WTC11 (cell line): ENCODE measurements at places on chromosomes 13 and 19.
A peak's percentile ranks its signal among the peaks of the same experiment; 100 is the strongest.

DNA sequence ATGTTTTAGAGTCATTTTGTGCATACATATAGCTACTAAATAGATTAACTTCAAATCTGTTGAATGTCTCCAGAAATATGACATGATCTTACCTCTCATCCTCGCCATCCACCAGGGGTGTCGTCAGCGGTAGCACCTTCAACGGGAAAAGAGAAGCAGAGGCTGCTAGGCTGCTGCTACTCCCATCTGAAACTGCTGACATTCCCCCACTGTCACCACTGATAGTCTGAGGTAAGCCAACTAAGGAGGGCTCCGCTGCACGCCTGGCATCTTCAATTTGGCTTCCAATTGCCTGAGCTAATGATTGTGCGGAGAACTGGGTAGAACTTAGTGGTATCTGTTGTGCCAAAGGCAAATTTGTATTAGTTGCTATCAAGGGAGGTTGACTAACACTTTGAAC lies 3.1 kb downstream of the TSC22D1 start:
- no peak for DNase-seq

DNA sequence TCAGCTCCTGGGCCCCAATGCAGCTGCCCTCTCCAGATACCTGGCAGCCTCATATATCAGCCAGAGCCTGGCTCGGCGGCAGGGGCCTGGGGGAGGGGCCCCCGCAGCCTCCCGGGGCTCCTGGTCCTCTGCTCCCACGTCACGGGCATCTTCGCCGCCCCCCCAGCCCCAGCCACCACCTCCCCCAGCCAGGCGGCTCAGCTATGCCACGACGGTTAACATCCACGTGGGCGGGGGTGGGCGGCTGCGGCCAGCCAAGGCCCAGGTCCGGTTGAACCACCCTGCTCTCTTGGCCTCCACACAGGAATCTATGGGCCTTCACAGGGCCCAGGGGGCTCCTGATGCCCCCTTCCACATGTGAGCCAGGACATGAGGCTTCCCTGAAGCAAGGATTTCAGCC lies 10.8 kb downstream of the RPS16 start:
- no peak for DNase-seq

DNA sequence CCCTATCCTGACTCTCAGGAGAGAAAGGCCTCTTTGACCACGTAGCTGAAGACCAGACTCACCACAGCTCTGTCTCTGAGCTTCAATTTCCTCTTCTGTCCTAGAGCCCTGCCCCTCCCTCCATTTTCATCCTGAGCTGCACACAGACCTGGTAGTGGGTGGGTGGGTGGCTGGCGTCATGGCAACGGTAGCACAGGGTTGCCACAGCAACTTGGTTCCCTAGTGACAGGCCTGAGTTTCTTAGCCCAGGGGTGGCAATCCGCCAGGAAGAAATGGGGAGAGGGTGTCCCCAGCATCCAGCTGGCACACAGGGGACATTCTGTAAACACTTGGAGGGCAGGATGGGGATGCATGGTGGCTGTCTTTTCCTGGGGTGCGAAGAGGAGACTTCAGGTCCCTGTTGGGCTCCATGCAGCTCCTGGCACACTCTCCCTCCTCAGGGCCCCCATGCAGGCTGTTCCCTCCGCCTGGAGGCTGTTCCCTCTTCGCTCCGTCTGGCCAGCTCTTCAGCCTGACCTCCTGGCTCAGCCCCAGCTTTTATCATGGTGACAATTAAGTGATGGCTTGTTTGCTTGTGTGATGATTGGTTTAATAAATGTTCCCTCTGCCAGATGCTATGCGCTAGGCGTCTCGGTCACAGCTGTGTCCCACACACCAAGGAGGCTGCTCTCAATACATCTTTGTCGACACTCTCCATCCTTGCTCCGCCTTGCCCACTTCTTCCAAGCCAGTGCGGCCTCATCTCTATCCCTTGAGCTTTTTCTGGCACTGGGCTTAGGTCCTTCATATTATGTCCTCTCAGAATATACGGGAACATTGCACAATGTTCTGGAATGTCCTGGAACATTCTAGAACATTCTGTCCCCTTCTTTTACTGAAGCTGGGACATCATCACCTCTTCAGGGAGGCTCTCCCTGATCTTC lies 7.4 kb upstream of the KLHL26 start:
- DNase-seq, result no peak

DNA sequence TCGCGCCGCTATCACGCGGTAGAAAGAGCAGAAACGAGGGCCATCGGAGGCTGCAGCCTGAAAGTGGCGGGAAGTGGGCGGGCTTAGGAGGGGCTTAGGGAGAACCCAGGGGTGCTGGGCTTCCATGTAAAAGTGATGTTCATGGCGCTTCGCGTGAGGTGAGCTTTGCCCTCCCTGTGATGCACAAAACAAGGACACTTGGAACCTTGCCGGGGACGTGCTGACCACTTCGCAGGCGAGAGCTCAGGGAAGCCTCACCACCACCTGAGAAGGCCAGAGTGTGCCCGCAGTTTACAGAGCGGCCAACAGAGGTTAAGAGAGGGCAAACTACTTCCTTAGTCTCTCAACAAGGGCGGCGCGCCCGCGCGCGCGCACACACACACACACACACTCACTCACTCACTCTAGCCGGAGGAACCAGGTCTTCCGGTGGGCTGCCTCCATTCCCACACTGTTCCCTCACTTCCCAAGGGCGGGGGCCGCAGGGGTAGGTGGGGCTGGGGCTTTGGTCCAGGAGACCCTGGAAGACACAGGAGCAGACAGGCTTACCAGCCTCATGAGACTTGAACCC lies 651 bp downstream of the GAPDHS start:
- DNase-seq, result peak; percentile 65

DNA sequence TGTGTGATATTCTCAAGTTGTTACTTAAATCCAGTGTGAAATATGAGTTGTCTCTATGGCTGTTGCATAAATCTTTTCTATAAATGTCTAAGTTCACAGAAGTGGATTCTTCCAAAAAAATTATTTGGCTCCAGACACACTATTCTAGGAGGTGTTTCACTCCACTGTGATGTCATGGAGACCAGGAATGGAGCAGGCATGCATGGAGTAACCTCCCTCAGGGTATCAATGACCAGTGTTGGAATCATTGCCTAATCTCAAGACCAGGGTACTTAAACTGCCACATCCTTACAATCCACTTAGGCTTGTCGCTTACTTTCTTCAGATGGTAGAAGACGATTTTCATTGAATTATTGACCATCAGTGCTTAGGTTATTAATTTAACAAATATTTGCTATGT lies 55.4 kb downstream of the LRRC63 start:
- no peak for DNase-seq

- DNase-seq, result no peak
These were observed 87.1 kb downstream of the ZNF486 start for GRCh38 chr19:20254121-20254520.
